ENCODE measurements at places on chromosomes 4 and X.

DNA sequence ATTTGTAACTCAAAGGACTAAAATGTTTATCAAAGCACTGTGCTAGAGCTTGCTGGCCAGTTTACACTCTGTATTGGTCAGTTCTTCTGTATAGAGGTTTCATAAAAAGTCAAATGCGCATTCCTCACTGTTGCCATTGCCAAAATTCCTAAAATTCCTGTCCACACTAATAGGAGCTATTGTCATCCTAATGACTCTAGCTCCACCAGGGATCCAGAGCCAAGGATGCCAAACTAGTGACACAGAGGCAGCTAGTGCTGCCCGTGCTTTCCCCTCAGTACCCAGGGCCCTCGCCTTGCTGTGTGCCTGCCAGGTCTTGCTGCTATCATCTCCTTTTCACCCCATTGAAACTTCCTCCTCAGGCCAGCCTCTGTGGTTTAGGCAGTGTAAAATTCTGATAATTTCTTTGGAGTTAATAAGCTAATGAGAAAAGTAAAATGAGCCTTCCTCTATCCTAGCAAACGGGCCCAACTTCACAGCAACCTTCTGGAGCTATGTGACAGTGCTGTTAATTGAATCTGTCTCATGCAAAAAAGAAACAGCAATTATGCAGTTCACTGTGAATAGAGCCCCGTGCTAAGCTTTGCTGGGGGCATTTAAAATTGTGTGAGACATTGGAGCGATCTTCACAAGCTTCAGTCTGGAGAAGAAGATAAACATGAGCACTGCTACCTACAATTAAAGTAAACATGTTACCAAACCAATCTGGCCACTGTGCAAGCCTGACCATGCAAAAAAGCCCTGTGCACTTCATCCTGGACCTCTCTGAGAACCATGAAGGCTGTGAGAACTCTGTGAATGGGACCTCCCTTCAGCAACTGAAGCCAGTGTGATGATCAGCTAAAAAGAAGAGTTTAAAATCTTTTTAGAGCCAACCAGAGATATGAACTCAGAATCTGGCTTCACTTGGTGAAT is 43.1 kb upstream of the FGF2 start:
- no peak for DNase-seq

GRCh38 chrX:456551-457291 is 70.0 kb upstream of the PPP2R3B start:
- no peak for DNase-seq

DNA sequence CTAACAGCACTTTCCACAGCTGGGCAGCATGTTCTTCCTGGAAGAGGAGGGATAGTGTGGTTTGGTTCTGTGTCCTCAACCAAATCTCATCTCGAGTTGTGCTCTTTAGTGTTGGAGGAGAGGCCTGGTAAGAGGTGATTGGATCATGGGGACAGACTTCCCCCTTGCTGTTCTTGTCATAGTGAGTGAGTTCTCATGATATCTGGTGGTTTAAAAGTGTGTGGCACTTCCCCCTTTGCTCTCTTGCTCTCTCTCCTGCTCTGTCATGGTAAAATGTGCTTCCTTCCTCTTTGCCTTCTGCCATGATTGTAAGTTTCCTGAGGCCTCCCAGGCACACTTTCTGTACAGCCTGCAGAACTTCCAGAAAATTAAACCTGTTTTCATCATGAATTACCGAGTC is 133.7 kb upstream of the NDP start:
- peak; percentile 25 for DNase-seq

GRCh38 chr4:1293531-1293941 is 3.8 kb downstream of the MAEA start:
- no peak for DNase-seq

- DNase-seq = no peak
These were observed 5.7 kb downstream of the LETM1 start for GRCh38 chr4:1850276-1850675.

- no peak for DNase-seq
These were observed 224.5 kb upstream of the TENM3 start for GRCh38 chr4:182018691-182019090.

DNA sequence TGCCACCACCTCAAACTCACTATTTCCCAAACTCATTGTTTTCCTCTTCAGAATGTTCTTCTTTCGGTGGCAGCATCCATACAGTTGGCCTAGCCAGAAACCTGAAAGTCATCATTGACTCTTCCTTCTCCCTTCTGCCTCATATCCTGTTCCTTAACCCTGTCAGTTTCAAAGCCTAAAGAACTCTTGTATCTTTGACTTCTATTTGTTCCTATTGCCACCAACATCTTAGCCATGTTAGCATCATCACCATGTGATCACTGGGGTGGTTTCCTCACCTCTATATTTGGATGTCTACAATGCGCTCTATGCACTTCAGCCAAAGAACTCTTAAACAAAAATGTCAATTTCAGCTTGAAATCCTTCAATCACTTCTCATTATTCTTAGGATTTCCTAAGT is 29.0 kb downstream of the DDX60L start:
- no peak for DNase-seq

DNA sequence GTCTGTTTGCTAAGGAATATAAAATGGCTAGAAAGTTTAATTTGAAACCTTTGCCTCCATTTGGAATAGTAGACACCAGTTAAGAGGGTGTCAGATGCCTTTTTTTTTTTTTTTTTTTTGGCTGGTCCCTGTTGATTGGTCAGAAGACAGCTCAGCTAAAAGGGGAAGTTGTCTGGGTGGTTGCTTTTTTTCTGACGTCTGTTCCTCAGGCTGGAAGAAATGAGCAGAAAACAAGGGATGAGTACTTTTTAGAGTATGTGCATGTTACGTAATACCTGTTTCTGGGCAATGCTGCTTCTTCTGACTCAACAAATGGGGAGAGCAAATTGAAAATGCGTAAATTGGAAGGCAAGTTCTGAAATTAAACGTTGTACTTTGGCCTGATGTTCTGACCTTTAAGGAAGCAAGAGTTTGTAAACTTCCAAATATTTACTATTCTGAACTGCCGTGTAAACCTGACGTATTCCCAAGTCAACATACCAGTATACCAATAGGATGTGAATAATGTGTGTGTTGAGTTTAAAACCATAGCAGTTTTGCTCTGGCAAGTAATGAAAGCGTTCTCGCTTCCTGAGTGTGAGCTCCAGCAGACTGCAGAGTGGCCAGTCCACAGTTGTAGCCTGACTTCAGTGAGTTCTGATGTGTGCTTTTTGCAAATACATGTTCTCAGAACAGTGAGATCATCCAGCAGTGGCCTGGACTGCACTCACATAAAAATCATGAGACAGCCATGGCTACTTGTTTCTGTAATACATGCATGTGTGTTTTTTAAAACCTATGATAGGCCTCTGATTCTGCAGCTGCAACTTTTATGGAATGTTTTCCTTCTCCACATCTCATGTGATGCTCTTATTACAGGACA is 1.7 kb downstream of the SAT1 start:
- DNase-seq = peak; percentile 67

DNA sequence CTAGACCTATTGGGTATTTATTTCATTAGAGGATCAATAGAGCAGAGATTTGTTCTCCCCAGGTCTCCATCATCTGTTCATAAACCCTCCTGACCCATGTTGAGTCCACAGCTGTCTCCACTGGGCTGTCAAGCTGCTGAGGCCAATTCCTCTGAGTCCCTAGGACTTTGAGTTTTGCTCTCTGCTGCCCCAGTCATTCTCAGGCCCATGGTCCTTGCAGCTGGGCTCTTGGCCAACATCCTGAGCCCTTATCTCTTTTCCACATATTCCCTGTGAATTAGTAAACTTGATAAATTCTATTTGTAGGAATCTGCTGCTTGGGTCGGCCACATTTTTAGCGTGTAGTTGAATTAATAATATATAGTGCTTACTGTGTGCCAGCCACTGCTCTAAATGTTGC is 41.9 kb downstream of the FHL1 start:
- DNase-seq = no peak

- DNase-seq = no peak
These were observed 103.9 kb downstream of the MAML3 start for GRCh38 chr4:140049849-140050637.

DNA sequence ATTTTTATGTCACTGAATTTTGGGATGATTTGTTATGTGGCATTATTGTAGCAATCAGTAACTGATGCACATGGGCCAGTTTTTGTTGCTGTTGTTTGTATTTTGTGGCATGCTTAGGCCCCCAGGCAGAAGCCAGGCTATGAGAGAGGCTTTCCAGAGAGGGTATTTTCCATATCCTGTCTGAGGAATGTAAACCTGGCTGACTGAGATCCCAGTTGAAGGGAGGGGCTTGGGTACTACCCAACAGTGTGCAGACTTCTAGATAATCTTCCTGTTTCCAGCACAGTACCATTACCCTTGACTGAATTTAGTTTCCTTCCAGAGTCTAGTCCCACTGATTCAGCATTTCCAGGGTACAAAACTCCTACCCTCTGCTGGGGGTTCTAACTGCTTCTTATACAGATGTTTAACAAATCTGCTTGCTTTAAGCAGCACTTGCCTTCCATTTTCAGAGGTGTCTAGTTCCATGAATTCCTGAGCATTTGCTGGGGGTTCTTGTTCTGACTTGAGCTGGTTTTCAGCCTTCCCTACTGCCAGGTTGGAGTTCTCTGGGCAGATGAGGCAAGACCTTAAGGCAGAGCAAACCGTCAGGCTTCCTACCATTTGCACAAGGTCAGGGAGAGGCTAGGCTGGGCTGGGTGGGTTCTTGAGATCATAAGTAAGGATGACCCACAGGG is 104.7 kb upstream of the EGFL6 start:
- no peak for DNase-seq

DNA sequence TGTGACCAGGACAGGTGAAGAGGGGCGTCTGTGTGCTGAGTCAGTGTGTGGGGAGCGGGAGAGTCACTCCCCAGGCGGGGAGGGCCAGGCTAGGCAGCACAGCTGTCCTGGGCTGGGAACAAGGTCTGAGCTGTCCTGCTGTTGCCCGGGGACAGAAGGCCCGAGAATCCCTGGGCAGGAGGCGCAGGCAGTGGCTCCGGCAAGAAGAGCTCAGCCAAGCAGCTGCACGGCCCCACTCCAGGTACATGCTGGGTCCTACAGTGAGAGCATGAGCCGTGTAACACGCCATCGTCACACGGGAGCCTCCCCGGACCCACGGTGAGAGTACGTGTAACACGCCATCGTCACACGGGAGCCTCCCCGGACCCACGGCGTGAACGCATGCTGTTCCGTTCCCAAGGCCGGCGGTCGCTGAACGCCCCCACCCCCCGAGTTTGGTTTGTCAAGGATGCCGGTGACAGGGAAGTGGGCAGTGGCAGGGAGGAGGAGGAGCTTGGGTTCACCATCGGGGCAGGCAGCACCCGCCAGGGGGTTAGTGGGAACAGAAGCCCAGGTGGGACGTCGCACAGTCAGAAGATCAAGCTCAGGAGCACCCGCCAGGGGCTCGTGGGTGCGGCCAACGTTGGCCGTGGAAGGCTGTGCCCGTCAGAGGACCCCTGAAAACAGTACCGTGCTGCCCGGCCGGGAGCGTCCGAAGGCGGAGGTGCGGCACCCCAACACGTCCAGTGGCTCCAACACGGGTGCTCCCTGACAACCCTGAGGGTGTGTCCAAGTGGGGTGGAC is 15.6 kb downstream of the PPP2R3B start:
- DNase-seq = no peak

- DNase-seq = no peak
These were observed 86.7 kb downstream of the CNGA2 start for GRCh38 chrX:151821226-151821625.

- DNase-seq = no peak
These were observed 55.6 kb upstream of the NKAP start for GRCh38 chrX:119999087-119999634.

DNA sequence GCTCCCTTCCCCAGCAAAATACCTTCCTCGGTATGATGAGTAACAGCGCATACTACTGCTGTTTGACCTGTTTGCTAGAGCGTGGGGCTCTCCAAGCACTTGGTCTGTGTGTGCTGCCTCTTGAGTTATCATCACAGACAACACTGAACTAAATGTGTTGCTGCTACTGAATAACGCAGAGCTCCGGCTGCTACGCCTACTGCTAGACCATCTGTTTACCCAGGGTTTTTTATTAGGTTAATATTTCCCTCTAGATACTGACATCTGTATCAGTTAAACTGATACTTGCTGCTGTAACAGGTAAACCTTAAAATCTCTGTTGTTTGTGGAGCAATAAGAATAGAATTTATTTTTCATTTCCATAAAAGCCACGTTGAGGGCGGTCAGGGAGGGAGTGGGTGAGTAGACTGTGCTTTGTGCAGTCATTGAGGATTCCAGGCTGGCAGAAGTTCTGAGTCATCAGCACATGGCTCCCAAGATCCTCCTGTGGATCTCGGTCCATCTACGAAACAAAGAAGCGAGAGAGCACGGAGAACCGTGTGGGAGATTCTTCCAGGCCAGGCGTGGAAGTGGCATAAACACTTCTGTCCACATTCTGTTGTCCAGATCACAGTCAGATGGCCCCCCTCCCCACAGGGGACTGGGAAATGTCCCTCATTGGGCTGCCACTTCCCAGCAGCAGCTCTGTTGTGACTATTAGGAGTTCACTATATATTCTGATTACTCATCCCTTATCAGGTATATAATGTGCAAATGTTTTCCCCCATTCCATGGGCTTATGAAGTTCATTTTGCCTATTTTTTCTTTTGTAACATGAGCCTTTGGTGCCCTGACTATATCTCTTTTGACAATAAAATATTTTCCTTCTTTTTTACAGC is 14.1 kb downstream of the GRK4 start:
- DNase-seq = no peak

GRCh38 chr4:170229006-170229405 is 139.2 kb upstream of the AADAT start:
- no peak for DNase-seq

DNA sequence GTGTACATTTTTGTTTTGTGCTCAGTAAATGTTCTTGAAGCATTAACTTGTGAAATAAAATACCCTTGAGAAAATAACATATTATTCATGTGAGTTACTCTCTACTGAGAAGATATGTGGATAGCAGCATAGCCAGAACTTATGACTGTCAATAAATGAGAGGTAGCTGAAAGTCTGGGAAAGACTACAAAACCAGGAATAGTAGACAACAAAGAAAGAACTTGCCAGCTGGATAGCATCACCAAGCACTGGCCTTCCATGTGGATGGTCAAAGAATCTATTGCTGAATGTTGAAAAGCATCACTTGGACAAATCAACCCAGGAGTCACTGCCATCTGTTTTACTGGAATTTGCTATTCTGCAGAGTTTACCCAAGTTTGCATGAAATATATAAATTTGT is 650.0 kb upstream of the HTR2C start:
- no peak for DNase-seq

- no peak for DNase-seq
These were observed 111.9 kb downstream of the STOX2 start for GRCh38 chr4:184016759-184017668.

DNA sequence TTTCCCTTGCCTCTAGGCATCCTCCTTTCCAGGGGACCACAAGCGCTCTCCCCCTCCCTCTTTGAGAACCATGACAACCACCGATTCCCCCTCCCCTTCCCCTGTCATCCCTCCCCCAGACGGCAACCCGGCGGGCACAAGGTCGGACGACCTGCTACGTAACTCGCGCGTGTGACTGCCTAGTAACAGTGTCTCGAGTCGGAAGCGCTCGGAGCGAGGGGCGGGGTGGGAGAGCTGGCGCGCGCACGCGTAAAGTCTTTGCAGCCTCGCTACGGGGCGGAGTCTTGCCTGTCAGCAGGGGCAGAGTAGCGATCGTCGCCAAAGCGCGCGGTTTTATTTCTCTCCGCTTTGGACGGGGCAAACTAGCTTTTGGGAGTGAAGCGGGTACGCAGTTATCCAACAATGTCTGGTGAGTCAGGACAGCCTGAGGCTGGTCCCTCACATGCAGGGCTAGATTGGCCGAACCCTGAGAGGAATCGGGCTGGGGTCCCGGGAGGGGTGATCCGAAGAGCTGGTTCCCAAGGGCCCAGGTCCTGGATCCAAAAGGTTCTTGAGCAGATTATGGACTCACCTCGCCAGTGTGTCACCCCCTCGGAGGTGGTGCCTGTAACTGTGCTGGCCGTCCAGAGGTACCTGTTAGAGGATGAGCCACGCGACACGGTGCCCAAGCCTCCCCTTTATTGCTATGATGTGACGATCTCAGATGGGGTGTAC is at the start of gene RADX:
Gene RADX (plus strand): TSS at position 300 of the 714 bp plus-strand sequence. CDS start 103 bp downstream, at position 403.
- no peak for DNase-seq

Measured in GF-D8 (cell line).